Suppressor macrophage (primary cell): ENCODE measurements at places on chromosomes 2 and 18.

- no peak for DNase-seq
Measured at GRCh38 chr2:215461836-215462532, 26.1 kb upstream of the FN1 start.

GRCh38 chr18:34345738-34346137 lies 121.0 kb upstream of the NOL4 start:
- DNase-seq: no peak

DNA sequence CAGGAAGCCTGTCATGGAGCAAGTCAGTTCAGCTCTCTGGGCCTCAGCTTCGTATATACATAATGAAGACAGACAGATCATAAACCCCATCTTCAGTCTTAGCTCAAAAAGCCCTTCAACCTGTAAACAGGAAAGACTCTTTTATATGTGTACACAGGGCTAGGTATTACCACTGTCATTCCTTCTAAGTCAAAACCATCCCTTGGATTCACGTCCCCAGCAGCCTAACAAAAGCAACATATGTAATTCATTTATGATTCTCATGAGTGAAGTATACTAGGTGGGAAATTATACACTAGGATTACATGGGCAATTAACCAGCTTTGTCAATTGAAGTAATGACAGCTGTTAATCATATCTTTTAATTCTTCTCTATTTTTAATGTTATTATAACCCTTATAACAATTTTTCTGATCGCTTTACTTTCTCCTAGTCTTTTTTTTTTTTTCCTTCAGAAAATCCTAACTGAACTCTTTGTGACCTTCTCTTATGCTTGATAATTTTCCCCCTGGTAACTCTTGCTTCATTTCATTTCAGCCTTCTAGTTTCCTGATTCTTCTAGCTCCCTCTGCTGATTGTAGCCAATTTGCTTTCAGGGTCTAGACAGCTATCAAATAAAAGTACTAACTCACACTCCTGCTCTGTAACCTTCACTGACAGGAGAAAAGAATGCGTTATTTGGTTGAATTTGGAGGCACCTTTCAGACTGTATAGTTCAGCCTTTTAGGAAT lies 99.7 kb downstream of the RBM43 start:
- no peak for DNase-seq

GRCh38 chr18:33627114-33627513 lies 49.1 kb downstream of the ASXL3 start:
- no peak for DNase-seq

- DNase-seq: no peak
Measured at GRCh38 chr2:26555246-26556133, 77.6 kb upstream of the OTOF start.

DNA sequence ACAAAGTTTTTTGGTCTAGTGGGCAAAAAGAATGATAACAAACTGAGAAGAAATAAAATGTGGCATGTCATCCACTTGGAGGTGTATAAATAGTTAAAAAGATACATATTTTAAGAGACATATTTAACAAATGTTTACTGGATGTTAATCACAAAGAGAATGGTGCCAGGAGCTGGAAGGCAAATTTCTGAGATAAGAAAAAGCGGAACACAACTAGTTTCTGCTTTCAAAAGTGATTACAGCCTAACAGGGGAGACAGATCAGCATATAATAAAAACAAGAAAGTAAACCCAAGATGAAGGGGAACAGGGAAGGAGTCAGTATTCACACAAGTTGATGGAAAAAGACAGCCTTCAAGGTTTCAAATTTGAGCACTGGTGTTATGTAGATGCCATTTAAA lies 91.3 kb downstream of the OLA1 start:
- DNase-seq: no peak
